ENCODE measurements at places on chromosomes 12 and 14. TPM values are rescaled to one million over a fixed set of nuclear protein-coding genes. Genes with fewer than 3 reads are reported as not detected.

Gene DYNLL1
- total RNA-seq, result 250 TPM

DNA sequence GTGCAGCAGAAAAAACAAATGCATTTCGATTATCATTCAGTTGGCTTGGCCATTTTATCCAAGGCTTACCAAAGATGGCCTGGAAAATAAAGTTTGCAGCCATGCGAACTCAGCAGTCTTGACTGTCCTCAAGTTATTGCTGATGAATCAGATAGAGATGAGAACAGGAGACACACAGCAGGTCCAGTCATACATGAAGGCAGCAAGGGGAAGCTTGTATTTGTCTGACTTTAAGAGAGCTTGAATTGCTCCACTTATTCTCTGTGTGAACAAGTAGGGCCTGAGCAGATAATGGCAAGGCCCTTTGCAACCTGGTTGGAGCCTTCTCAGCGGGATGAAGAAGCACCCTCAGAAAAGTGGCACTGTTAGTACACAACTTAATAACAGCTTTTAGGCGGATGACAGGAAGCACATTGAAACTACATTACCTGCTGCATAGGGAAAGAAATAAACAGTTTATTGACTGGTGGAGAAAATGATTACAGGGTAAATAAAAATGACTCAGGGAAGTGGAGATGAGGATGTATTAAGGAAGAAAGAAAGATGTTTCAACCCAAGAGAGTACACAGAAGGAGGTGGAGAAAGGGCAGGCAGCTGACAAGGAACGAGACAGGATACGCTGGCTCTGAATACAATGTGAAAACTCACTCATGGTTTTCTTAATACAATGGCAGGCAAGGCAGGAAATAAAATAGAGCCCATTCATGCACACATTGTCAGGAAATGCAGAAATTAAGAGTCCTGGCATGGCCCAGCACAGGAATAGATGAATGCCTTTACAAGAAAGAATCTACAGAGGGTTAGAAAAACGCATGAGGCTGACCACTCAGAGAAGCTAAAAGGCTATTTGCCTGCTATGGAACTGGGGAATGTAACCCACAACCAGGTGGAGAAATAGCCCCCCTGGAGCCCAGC is 128.4 kb downstream of the GALC start:
- no peak for DNase-seq

- no peak for DNase-seq
Measured at GRCh38 chr14:102927878-102928411, 5.5 kb downstream of the AMN start.

GRCh38 chr12:45368841-45369489 is 153.1 kb downstream of the ANO6 start:
- no peak for DNase-seq

- no peak for DNase-seq
Measured at GRCh38 chr12:50569321-50569720, 64.5 kb downstream of the DIP2B start.

Gene OR4E2
- total RNA-seq, result not detected

GRCh38 chr12:25056486-25057130 is 107.7 kb upstream of the BCAT1 start:
- no peak for DNase-seq

DNA sequence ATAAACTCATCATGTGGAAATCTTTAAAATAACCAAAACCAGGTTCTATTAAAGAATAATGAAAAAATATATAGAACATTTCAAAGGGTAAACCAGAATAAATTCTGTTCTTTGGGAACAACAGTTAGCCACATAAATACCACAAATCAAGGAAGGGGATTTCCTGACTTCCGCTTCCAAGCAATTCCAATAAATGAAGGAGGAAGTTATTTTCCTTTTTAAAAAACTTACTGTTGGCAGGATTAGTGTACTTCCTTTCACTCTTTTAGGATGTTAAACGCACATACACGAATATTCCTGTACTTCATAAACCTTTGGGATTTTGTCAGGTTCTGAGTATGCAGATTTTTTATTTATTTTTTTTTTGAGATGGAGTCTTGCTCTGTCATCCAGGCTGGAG is 13.7 kb upstream of the LIMA1 start:
- DNase-seq, result no peak

- DNase-seq, result no peak
Measured at GRCh38 chr14:98555440-98555839, 716.6 kb downstream of the BCL11B start.

DNA sequence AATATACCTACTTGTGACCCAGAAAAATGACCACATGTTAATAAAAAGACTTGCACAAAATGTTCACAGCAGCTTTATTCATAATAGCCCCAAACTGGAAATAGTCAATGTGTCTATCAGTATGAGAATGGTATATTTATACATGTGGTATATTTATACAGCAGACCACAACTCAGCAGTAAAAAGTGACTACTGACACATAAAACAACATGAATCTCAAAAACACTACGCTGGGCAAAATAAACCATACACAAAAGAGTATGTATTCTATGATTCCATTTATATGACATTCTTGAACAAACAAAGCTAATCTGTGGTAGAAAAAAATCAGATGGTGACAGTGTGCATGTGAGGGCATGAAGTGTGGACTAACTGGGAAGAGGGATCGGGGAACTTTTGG is 35.1 kb downstream of the ARF6 start:
- DNase-seq, result no peak

DNA sequence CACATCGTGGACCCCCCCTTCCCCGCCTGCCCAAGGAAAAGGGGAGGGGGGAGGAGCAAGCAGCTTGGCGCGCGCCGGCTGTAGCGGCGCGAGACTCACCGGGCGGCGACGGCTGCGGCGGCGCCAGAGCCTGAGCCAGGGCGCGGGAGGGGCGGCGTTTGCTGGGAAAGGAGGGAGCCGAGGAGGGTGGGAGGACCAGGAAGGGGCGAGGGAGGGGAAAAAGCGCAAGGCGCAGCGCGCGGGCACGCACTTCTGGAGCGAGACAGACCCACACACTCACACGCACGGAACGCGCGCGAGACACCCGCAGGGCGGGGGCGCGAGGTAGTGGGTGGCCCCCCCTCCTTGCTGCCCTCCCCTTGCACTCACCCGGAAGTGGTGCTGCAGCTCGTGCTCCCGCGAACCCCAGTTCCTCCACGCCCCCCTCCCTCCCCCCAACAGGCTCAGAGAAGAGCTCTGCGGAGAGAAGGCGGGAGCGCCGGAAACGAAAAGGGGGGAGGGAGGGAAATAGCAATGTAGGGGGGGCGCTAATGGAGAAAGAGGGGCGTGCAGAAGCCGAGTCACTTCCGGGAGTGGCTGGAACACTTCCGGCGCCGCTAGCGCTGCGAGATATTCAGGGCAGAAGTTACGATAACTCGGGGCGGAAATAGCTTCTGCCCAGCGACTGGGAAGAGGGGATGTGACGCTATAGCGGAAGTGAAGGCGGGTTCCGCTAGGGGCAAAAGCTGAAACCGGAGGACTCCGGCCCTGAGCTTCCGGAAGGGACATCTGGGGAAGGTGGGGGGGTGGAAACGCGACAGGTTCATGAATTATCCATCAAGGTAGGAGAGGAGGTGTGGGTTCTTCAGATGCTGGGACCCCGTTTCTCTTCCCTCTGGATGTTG is at the start of gene ZNF384:
Gene ZNF384 (minus strand): TSS at position 377 of the 884 bp plus-strand sequence. CDS start 9,855 bp downstream, outside the sequence.
- DNase-seq, result peak; percentile 96

Gene TAS2R30
- 1.4 TPM for total RNA-seq

Gene PARPBP
- 43.4 TPM for total RNA-seq

GRCh38 chr12:47021298-47021697 is 58.1 kb upstream of the PCED1B start:
- DNase-seq, result peak; percentile 69

DNA sequence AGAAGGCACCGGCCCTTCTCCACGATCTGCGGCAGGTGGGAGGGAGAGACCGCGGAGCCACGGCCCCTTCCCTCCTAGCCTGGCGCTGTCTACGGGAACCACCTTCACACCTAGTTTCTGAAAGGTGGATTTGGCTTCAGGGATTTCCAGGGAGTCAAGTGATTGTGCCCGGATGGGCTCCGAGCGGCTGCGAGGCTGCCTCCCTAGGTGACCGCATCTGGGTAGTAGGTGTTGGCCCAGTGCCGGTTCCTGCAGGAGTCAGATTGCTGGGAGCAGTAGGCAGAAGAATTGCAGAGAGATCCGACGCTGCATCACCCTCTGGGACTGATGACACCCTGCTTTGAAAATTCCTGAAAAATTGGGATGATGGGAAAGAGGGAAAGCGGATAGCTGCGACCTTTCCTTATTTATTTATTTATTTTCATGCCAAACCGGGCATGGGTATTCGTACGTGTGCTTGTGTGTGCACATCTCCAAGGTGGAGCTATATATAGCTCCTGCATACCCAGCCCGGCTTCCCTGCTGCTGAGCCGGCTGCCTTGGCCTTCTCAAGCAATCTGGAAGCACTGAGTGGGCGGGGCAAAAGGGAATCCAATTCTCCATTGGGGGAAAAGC is 1.1 kb downstream of the CNTN1 start:
- peak; percentile 54 for DNase-seq

DNA sequence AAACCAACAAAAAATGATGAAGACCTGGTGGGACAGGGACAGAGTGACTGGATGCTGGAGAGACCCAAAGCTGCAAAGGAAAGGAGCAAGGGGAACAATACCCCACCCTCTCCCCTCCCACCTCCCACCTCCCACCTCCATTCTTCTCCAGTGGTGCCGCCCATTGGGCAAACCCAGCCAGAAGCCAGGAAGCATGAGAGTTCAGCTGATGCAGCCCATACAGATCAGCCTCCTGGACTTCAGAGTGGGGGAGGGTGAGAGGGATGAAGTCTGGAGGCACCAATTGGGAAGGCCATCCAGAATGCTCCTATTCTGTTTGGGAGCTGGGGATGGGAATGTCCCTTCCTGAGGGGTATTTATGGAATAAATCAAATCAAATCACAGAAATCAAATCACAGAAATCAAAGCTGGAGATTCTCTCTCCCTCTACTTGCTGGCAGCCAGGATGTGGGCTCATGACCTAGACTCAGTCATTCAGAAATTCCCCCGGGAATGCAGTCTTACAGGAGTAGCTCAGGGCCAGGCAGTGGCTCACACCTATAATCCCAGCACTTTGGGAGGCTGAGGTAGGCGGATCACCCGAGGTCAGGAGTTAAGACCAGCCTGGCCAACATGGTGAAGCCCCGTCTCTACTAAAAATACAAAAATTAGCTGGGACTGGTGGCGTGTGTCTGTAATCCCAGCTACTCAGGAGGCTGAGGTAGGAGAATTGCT is 31.1 kb downstream of the IRF2BPL start:
- DNase-seq, result no peak

GRCh38 chr12:103960616-103961227 is 5.0 kb upstream of the TDG start:
- DNase-seq, result no peak

- no peak for DNase-seq
Measured at GRCh38 chr14:90675399-90675798, 140.8 kb downstream of the TTC7B start.

DNA sequence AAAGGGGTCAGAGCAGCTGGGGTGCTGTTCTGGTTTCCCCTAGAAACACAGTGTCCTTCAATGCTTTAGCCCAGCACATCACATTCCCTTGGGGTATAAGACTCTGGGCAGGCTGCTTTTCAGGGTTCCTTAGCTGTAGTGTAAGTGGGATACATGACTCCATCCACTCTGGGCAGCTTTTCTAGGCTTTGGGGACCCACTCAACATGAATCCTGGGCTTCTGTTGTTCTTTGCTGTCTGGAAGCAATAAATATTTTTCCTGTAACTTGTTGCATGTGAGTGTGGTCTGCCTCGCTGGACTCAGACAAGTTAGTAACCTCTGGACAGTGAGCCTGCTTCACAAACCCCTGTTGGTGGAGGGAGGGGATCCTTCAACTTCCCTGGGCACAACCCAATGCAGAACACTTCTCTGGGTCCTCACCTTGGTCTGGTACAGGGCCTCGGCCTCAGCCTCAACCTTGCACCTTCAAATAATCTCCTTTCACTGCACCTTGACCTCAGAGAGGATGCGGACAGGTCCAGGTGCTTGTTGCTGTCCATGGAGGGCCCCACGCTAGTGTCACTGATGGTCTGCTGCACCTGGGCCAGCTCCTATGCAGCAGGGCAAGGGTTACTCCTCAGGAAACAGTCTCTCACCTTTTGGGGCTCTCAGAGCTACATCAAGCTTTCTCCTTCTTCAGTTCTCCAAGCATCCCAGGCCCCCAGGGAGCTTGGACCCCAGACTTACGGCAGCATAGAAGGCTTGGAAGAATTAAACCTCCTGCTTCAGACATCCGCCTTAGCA is 13.5 kb upstream of the KRT73 start:
- no peak for DNase-seq

- DNase-seq, result no peak
Measured at GRCh38 chr14:75559451-75560222, 18.8 kb upstream of the FLVCR2 start.

DNA sequence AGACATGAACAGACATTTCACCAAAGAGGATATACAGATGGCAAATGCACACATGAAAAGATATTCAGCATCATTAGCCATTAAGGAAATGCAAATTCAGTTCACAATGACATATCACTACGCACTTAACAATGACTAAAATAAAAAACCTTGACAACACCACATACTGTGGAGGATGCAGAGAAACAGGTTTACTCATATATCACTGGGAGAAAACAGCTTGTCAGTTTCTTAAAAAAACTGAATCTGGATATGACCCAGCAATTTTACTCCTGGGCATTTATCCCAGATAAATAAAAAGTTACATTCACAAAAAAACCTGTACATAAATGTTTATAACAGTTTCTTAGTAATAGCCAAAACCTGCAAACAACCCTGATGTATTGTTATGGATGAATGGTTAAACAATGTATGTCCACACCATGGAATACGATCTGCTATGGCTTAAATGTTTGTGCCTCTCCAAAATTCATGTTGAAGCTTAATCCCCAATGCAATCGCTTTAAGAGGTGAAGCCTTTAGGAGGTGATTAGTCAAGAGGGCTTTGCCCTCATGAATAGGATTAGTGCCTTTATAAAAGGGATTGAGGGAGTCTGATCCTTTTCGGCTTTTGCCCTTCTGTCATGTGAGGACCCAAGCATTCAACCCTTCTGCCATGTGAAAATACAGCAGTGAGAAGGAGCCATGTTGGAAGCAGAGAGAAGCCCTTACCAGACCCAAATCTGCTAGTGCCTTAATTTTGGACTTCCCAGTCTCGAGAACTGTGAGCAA is 36.0 kb upstream of the PPP4R3A start:
- no peak for DNase-seq

DNA sequence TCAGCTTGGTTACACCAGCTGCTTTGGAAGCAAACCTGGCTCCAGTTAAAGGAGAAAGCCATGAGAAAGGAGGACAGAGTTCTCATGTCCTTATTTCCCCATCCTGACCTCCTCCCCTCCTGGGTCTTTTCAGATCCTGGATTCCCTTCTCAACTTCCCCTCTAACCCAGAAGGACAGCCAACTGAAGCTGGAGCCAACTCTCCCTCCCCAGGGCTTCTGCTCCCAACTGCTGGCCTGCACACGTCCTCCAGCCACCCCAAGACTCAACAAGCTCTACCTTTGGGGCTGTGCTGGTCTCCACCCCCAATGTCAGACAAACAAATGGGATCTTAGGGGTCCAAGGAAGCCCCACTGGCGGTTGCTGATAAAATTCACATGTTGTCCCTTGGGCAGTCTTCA is 651.1 kb upstream of the TBX3 start:
- no peak for DNase-seq

- DNase-seq, result no peak
Measured at GRCh38 chr14:59458486-59458885, 6.7 kb downstream of the GPR135 start.

Gene CACNA2D4
- not detected for total RNA-seq
